Activated B cell treated with CpG ODN at 0.5 μM for 24 hours (primary cell): ENCODE measurements at places on chromosomes 5 and 9.

DNA sequence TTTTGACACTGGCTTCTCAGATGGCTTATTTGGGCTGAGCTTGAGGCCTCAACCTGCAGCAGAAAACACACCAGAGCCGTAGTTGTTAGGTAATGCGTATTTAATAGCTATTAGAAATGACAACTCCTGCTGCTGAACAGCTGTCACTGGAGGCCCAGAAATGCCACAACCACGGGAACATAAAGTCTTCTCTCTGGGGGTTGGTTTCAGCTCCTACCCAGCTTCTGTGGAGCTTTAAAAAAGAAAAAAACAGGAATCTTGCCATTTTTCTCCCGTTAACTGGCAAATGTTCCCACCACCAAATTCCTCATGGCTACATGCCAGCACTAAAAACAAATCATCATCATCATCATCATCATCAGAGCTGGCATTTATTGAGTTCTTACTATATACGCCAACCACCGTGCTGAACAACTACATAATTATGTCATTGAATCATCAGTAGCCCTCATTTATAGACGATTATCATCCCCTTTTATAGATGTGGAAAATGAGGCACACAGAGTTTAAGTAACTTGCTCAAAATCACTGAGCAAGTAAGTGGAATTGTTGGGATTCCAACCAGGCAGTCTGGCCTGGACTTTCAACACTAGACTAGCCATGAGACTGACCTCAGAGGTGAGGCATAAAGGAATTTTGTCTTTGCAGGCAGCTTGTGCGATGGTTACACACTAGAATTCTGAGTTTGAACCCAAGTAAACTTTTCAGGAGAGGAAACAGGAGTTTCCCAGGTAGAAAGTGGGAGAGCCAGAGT is 185.3 kb upstream of the WWC1 start:
- DNase-seq, result no peak

DNA sequence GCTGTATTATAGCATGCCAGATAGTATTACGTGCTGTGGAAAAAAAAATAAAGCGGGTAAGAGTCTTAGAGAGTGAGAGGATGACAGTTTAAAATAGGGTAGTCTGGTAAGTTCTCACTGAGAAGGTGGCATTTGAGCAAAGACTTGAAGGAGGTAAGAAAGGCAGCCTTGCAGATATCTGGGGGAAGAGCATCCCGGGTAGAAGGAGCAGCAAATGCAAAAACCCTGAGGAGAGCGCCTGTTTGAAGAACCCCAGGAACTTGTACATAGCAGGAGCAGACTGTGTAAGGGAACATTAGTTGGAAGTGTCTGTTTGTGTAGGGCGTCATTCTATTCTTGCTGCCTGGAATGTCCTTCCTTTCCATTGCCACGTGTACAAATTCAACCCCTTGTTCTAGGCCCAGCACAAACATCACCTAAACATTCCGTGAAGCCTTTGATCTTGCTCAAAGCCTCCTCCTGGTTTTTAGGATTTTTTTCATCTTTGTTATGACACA is 2.6 kb downstream of the AP3S1 start:
- DNase-seq, result no peak

DNA sequence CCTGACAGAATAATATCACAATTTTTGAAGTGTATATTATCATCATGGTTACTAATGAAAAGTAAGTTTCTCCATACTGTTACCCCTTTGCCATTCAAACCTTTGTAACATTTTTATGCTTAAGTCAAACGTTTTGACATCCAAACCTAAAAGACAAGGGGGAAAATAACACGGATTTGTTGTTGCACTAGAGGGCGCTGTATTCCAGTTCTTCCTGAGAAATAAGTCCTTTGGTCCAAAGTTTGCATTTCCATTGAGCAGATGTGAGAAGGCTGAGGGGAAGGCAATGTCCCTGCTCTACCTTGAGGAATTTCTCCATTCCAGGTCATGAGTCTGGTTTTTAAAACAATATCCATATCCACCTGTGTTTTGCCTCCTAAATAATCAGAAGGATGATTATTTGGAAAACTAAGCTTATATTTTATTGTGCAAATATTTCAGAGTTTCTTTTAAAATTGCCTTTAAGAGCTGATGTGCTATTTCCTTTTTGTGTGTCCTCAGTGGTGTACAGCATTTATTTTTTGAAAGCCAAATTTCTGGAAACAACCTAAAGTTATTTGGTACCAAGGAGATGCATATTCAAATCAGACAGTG is 9.7 kb downstream of the LECT2 start:
- DNase-seq, result no peak

DNA sequence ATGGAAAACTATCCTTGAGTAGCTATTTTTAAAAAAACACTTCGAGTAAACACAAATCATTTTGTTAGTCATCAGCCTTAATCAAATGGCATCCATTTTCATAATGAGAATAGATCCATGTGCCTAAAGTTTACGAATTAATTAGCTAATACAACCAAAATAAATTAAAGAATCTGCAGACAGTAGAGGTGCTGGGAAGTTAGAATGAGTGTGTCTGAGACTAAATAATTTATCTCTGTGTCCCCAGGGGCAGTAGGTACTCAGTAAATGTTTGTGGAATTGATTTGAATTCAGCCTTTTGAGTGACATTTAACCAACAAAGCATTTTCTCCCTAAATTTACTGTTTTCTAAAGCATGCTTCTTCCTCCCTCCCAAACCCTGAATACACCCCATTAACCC is 18.6 kb downstream of the TNFSF15 start:
- no peak for DNase-seq

DNA sequence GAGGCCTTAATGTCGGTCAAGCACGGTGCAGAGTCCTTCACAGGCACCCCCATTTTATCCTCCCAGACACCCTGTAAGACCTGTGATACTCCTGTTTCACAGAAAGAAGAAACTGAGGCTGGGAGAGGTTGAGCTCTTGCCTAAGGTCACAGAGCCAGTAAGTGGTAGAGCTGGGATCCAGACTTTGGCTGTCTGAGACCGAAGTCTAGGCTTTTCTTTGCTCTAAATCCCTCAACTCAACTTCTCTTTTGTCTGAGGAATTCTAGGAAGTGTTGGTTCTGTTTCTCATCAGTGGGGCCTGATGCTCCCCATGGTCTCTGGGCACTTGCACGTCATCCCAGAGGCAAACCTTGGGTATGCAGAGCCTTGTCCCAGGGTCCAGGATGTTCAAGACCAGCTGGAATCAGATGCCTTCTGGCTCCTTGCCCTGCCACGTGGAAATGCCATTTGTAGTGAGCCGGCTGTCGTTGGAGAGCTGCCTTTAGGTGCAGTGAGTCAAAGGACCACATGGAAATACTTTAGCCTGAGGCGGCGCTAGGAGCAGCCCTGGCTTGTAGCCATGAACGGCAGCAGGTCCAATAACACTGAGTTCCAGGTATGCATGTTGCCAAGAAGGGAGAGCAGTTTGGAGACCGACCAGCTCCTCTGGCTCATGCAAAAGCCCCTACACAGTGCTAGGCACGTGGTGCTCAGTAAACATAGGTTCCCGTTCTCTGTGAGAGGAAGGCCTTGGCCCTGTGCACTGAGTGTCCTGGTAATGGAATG is 9.2 kb downstream of the DCANP1 start:
- DNase-seq, result no peak

DNA sequence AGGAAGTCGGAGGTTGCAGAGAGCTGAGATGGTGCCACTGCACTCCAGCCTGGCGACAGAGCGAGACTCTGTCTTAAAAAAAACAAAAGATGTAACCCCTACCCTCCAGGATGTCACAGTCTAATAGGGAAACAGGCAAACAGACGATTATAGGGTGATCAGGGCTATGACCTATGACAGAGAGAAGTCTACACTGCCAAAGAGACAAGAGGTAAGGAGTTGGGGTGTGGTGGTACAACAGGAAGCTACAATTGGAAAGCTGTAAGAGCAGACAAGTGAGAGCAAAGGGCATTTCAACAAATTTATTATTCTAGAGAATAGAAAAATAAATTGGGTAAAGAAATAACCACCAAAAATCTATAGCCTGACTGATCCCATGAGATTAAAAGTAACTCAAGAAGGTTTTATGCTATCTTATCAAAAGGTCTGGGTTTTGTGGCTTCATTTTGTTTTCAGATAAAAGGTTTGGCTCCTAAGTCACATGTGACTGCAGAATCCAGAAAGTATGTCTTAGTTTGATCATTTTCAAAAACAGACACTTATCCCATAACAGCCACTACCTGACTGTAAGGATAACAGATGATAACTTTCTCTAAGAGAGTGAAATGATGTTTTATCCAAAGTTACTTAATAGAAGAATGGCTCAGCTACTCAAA is 7.3 kb downstream of the CDC26 start:
- DNase-seq, result no peak

DNA sequence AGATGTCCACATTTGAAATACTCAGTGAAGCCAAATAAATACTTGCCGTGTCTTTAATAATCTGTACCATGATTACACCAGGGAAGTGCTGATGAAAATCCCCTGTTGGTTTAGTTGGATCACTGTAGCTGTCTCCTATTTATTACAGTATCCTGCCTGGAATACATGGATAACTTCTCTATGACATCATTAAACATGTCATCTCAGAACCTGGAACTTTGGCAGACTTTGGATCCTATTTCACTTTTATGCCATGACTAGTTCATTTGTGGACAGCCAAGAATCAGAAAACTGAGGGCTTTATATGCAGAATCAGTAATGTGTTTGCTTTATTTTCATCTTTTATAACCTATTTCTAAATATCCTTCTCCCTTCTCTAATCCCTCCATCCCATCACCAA is at the start of gene TXNDC8:
TSS of gene TXNDC8 (minus strand) at position 137 of the 400 bp plus-strand sequence.
- no peak for DNase-seq

GRCh38 chr9:113653746-113654604 is 190.4 kb downstream of the RGS3 start:
- DNase-seq, result no peak

DNA sequence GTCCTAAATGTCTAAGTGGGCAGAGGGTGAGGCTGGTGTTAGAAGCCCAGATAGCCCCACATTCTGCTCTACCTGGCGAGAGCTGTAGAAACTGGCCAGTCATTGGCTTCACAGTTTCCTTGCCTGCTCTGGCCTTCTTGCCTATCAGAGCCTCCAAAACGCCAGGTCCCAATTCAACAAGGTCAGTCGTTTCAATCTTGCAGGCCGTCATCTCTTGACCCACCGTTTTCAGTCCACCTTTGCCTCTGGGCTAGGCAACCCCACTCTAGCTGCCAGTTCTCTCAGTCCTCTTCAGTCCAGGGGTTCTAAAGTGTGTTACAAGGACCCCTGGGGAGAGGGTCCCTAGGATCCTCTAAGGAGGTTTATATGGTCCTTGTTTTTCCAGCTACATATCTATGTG is 20.0 kb upstream of the TIFAB start:
- DNase-seq, result no peak

- no peak for DNase-seq
Measured at GRCh38 chr9:35000535-35001284, 11.2 kb downstream of the DNAJB5 start.

DNA sequence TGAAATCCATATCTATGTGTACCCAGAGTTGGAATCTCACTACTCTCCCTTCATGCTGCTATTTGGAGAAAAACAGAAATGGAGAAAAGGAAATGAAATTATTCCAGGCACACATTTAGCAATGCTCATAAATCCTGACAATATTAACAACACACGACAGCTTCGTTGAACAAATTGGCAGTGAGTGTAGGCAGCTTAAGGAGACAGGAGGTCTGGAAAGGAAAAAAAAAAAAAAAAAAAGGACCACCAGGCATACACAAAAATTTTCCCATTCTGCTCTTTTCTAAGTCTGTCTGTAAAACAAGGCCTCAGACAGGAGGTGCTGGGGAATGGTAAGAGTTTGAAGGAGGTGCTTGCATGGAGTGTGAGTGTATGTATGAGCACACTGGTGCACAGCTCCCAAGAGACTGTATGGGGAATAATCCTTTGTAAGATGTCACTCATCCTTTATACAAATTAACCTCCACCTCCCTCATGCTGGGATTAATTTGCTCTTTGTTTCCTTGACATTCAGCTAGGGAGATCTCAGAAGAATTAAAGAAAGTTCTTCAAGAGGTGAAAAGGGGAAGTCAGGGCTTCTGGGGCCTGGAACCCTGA is 78.9 kb downstream of the ASTN2 start:
- no peak for DNase-seq
